ENCODE measurements at places on chromosomes 1 and 21. TPM values are rescaled to one million over a fixed set of nuclear protein-coding genes. Genes with fewer than 3 reads are reported as not detected.

GRCh38 chr1:225525377-225525776 is 97.5 kb upstream of the LBR start:
- DNase-seq, result no peak
- peak overlapping the region; percentile 32 for H3K27ac ChIP-seq
- H3K27me3 ChIP-seq, result no peaks in the 10 kb centered on the region
- H3K4me3 ChIP-seq, result no peak overlapping the region
- H3K4me1 ChIP-seq, result peaks cover 20% of the 10 kb centered on the region

GRCh38 chr21:39161064-39161463 is 22.2 kb downstream of the PSMG1 start:
- H3K36me3 ChIP-seq, result peaks cover 4% of the 10 kb centered on the region
- H3K4me1 ChIP-seq, result peaks cover 15% of the 10 kb centered on the region
- no peak overlapping the region for H3K27ac ChIP-seq
- no peak for DNase-seq

DNA sequence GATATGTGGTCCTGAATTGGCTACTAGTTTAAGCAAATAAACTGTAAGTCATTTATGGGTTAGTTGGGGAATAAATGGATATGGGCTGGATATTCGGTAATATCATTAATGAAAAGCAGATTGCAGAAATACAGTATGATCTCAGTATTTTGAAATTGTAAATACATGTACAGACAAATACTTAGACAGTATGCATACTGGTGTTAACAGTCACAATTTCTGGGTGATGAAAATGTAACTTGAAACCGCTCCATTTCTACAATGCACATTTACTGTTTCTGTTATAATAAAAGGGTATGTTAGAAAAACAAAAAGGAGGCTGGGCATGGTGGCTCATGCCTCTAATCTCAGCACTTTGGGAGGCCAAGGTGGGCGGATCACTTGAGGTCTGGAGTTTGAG is 28.0 kb downstream of the BLZF1 start:
- no peaks in the 10 kb centered on the region for H3K4me1 ChIP-seq
- no peaks in the 10 kb centered on the region for H3K27me3 ChIP-seq
- H3K4me3 ChIP-seq, result no peak overlapping the region
- no peak overlapping the region for H3K27ac ChIP-seq
- DNase-seq, result no peak

DNA sequence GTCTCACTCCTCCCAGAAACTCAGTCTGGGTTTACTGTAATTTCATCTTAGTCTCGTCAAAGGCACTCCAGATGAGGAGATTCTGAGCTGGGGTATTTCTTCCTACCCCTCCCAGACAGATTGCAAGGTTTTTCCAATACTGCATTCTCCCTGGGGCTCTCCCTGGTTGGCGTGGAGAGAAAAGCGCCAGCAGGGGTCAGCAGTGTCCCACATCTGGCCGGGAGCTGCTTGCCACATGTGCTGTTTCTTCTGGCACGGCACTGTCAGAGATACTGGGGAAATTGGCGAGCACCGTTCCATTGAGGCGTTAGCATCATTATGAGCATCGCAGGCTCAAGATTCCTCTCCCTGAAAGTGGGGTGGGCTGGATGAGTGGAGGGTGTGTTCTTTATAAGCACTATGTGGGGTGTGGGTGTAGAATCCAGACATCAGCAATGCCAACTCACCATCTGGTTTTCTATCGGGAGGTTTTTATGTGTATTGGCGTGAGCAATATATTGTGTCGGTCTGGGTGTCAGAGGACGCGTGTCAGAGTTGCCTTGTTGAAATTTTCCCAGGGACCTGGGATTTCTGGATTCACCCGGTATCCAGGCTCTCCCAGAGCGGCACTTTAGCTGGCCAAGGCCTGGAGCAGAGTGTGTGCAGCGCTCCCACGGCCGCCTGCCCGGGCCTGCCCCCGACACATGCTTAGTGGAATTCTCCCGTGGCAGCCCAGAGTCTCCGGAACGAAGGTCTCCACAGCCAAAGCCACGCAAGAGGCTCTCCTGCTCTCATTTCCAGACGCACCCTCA is 8.0 kb upstream of the NAV1 start:
- no peak overlapping the region for H3K4me3 ChIP-seq
- no peaks in the 10 kb centered on the region for H3K36me3 ChIP-seq
- H3K4me1 ChIP-seq, result peaks cover 34% of the 10 kb centered on the region
- peak; percentile 94 for DNase-seq
- peak overlapping the region; percentile 78 for H3K27ac ChIP-seq

The NHLH1 gene
- 0.31 TPM for total RNA-seq
